Panc1 (cell line): ENCODE measurements at places on chromosomes 2 and 18. TPM values are rescaled to one million over a fixed set of nuclear protein-coding genes. Genes with fewer than 3 reads are reported as not detected.

GRCh38 chr2:100742277-100743254 lies 77.4 kb upstream of the NPAS2 start:
- H3K36me3 ChIP-seq = no peaks in the 10 kb centered on the region
- DNase-seq = no peak
- H3K27me3 ChIP-seq = no peaks in the 10 kb centered on the region
- peak overlapping the region; percentile 42; the same call in 1 of the 2 replicates for H3K27ac ChIP-seq

GRCh38 chr2:241354668-241355658 lies 1.1 kb upstream of the FARP2 start:
- H3K4me1 ChIP-seq = peaks cover 30% of the 10 kb centered on the region
- peak overlapping the region; percentile 55 for H3K4me3 ChIP-seq
- H3K27me3 ChIP-seq = no peaks in the 10 kb centered on the region
- peak; percentile 20 for DNase-seq
- peak overlapping the region; percentile 85 for H3K27ac ChIP-seq
- peaks cover 35% of the 10 kb centered on the region for H3K36me3 ChIP-seq

- no peaks in the 10 kb centered on the region for H3K4me1 ChIP-seq
- peak; percentile 8 for DNase-seq
- no peaks in the 10 kb centered on the region for H3K36me3 ChIP-seq
- no peaks in the 10 kb centered on the region for H3K27me3 ChIP-seq
- no peak overlapping the region for H3K27ac ChIP-seq
These were observed 799.7 kb upstream of the ACVR2A start for GRCh38 chr2:147045113-147045512.

DNA sequence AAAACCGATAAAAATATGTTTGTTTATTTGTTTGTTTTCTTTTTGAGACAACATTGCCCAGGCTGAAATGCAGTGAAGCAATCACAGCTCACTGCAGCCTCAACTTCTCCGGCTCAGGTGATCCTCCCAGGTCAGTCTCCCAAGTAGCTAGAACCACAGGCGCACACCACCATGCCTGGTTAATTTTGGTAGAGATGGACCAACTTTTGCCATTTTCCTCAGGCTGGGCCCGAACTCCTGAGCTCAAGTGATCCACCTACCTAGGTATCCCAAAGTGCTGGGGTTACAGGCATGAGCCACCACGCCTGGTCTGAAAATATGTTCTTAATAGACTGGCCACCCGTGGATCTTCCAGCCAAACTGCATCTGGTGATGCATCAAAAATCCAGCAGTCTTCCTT lies 1482.7 kb upstream of the NXPH2 start:
- H3K4me1 ChIP-seq = no peaks in the 10 kb centered on the region
- no peak overlapping the region for H3K4me3 ChIP-seq
- no peaks in the 10 kb centered on the region for H3K36me3 ChIP-seq
- no peaks in the 10 kb centered on the region for H3K27me3 ChIP-seq

CHPF gene
- total RNA-seq = 17.5 TPM

GRCh38 chr2:168208652-168209051 lies 38.7 kb downstream of the STK39 start:
- H3K27ac ChIP-seq = no peak overlapping the region
- peaks cover 2% of the 10 kb centered on the region; the same call in 1 of the 2 replicates for H3K4me1 ChIP-seq
- DNase-seq = no peak

MPHOSPH10 gene
- total RNA-seq = 34.1 TPM

DNA sequence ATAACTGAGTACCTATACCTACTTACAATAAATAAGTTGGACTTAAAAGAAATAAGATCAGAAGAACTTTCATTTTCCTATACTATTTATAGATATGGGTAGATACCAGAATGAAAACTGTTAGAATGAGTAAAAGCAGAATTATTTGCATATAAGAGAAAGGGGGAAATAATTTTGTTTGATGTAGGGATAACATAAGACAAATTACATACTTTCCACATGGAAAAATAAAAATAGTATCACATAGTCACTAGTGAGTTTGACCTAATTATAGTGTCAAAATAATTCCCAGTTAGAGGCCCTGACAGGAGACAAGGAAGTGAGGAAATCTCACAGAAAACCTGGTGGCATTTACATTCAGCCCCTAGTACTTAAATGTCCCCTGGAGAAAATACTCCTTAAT lies 28.6 kb downstream of the KCMF1 start:
- H3K4me3 ChIP-seq = no peak overlapping the region
- H3K36me3 ChIP-seq = no peaks in the 10 kb centered on the region
- no peak overlapping the region for H3K27ac ChIP-seq
- no peaks in the 10 kb centered on the region for H3K27me3 ChIP-seq

GRCh38 chr2:68831686-68832232 lies 39.4 kb downstream of the BMP10 start:
- H3K36me3 ChIP-seq = no peaks in the 10 kb centered on the region
- no peaks in the 10 kb centered on the region for H3K27me3 ChIP-seq
- no peak overlapping the region for H3K27ac ChIP-seq
- no peak for DNase-seq
- H3K4me1 ChIP-seq = no peaks in the 10 kb centered on the region
- no peak overlapping the region for H3K4me3 ChIP-seq

DNA sequence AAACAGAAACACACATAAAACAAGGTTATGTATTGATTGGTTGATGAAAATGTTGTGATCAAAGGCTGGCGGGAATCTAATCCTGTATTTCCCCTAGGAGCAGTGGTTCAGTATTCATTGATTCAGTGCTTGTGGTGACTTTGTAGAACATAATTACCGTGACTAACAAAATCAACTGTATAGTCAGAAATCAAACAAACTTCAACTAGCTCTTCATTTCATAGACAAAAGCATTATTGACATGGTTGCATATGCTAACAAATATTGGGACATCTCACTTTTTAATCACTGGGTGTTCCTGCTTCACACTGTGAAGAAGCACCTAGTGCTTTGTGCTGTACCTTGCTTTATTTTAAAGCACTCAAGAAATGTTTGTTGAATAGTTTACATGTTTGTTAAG lies 41.4 kb downstream of the USP14 start:
- DNase-seq = no peak
- no peak overlapping the region for H3K27ac ChIP-seq
- no peak overlapping the region for H3K4me3 ChIP-seq
- no peaks in the 10 kb centered on the region for H3K4me1 ChIP-seq
- H3K27me3 ChIP-seq = no peaks in the 10 kb centered on the region
- peaks cover 55% of the 10 kb centered on the region for H3K36me3 ChIP-seq

GPN1 gene
- total RNA-seq = 37.2 TPM
